ENCODE measurements at places on chromosomes 7 and 10.

DNA sequence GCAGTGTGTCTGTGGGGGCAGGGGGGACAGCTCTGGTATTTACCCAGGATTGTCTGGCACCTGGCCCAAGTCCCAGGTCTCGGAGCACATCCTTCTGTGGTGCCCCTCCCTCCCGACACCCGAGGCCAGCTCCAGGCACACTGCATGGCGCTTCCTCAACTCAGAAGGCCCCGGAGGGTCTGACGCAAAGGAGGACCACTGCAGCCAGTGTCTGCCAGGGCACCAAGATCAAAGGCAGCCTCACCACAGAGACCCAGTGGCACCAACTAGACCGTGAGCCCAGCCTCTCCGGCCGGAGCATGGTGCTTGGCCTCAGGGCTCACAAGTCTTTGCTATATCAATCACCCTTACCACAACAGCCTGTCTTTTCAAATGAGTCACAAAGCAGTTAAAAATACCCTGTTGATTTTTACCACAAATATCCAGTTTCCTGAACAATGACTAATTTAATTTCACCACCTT lies 99.3 kb upstream of the DDC start:
- no peak for DNase-seq

DNA sequence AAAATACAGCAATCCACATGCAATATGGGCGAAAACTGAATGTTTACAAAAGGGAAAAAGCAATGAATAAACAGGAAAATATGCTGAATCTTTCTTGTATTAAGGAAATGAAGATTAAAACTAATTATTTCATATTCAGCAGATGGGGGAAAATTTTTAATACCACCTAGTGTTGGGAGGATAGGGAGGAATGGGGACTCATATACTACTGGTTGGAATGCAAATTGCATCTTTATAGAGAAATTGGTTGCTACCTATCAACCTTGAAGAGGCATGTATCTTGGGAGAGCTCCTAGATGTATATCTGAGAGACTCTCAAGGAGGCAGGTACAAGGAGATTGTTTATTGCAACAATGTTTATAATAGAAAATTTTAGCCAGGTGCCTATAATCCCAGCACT lies 101.4 kb downstream of the CREM start:
- DNase-seq, result no peak

DNA sequence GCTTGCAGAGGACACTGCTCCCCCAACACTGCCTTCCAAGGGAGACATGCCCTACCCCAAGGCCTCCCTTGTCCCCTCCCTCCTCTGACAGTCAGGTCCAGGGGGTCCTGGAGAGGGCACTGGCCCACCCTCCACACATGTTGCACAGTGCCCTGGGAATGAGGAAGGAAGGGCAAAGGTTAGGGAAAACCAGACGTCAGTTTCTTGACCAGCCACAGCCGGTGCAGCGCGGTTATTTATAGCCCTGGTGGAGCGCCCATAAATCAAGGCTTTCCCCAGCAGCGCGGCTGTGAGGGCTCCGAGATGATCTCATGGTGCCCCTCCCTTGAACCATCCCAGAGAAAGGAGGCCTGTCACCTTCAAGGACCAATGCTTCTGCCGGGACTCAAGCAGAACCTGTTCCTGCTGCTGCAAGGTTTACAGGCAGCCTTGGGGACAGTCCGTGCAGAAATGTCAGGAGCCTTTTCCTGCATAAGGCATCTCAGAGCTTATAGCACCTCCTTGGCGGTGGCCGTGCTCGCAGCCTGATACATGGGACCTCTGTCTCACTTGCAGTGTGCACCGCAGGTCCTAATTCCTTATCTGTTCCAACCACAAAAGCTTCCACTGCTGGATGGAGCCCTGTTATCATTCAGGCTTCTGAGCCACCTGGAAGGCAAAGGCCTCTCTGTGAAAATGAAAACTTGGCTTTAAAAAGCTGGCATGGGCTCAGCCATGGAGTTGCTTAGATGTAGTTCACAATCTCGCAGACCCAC lies 127.3 kb downstream of the LHPP start:
- DNase-seq, result no peak

GRCh38 chr10:122252805-122253204 lies 18.3 kb upstream of the BTBD16 start:
- DNase-seq, result no peak

DNA sequence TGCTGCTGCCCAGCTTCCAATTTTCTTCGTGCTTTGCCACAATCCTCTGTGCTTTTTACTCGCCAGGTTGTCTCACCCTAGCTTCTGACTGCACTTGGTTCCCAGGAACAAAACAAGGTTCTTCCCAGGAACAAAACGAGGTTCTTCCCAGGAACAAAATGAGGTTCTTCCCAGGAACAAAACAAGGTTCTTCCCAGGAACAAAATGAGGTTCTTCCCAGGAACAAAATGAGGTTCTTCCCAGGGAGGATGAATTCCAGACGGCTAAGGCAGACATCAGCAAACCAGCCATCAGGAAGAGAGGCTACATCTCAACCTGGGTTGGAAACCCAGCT lies 41.9 kb downstream of the TNS3 start:
- no peak for DNase-seq

- no peak for DNase-seq
These were observed 4.4 kb downstream of the EIF3B start for GRCh38 chr7:2358968-2359527.

GRCh38 chr10:22495396-22495795 lies 150.1 kb downstream of the SPAG6 start:
- no peak for DNase-seq

GRCh38 chr10:52658112-52658511 lies 114.5 kb downstream of the MBL2 start:
- DNase-seq, result no peak

GRCh38 chr7:158495216-158495615 lies 92.4 kb downstream of the PTPRN2 start:
- DNase-seq, result no peak

- DNase-seq, result no peak
These were observed 26.1 kb upstream of the DNAJB6 start for GRCh38 chr7:157310676-157311185.

GRCh38 chr10:92011560-92012214 lies 88.1 kb downstream of the BTAF1 start:
- no peak for DNase-seq

DNA sequence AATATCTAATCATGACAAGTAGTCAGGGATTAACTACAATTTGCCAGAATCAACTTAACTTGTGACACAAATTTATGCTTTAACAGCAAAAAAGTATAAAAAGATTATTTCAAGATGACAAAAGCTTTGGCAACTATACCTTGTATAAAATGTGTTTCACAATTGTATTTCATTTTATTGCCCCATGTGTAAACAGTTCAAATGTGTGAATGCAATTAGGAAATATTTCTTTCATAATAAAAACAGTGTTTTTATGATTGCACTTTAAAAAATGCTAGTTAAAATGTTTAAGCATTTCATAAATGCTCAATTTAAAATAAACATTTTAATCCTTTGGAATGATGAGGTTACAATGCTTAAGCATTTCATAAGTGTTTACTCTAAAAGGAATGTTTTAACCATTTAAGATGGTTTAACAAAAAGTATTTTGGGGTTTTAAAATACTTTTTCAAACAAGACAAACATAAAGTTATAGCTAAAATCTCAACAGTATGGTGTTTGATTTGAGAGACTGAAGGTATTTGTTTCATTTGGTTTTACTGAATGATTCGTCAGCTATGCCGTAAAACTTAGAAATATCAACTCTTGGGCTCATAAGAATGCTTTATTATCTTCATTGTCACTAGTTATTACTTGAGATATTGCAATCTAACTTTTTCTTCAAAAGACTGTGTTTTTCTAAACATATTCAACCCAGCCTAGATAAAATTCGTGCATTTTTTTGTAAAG lies 50.1 kb downstream of the SFTPD start:
- no peak for DNase-seq

DNA sequence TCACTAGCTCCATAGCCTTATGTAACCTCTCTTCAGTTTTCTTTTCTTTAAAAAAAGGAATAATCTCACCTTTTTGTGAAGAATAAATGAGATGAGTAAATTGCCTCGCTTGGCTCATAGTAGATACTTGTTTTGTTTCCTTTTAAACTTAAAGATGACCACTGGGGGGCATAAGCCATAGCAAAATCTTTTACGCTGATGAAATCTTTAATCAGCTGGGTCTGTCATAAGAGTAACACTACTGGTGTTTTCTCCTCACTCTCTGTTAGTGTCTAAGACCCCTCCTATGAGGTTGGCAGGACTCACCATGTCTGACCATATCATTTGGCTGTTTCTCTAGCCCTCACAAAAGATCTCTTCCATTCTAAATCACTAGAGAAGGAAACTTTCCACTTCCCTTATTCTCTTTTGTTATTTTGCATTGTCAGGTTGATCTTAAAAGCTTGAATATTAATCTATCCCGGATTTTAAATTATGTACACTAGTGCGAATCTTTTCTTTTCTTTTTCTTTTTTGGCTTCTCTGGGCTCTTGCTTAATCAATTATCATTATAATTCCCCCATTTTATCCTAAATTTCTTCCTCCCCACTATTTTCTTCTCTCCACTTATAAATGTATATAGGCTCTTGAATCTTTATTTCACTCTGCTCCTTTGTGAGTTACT lies 12.5 kb downstream of the STAG3 start:
- DNase-seq, result no peak

- no peak for DNase-seq
These were observed 266.0 kb downstream of the USP6NL start for GRCh38 chr10:11345224-11346054.

DNA sequence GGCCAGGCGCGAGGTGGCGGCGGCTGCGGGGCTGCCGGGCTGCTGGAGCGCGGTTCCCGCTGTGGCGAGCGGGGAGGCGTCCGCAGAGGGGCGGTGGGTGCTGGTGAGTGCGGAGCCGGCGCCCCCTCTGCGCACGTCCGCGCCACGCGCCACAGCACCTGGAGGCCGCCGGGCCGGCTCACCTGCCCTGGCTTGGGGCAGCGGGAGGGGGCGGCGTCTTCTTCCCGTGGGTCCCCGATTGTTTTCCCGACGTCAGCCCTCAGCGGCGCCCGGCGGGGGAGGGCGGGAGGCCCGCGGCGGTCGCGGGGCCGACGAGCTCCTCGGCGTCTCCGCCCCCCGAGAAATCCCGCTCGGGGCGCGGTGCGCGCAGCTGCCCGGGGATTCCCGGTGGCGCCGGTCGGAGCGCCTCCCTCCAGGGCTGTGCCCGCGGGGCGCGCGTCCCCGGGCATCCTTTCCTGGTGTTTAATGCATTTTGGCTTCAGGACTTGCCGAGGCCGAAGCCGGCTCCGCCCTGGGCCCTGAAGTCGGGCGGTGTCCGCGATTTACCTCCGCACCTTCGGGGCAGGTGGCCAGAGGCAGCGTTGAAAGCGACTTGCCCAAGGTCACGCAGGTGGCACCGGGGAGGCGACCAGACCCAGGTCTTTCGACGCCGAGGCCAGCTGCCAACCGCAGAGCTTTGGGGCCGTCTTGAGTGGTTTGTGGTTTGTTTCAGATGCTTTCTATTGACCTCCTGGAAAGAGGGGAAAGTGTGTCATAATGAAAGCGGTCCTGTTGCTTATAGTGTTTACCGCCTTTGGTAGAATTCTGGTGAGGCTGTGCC lies 561 bp downstream of the PLEKHA1 start:
- DNase-seq, result peak; percentile 50

- DNase-seq, result no peak
These were observed 1.9 kb downstream of the RNF32 start for GRCh38 chr7:156642306-156643045.

- DNase-seq, result no peak
These were observed 12.3 kb downstream of the ESYT2 start for GRCh38 chr7:158816995-158817394.

DNA sequence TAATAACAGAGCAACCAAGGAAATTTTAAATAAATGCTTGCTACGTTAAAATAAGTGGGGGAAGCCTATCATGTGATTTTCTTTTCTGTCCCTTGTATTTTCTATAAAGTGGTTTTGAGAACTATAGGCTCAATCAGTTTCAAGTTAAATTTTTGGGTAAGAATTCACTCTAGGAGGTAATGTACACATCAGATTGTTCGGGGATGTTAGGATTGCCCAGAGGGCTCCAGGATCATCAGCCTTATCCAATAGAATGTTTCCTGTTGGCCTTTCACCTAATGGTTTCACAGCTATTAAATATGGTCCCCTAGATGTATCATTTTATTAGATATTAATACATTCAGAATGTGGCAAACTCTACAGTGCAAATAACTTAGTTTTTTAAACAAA lies 438.4 kb upstream of the NPVF start:
- DNase-seq, result no peak

- DNase-seq, result no peak
These were observed 142.6 kb downstream of the TWIST1 start for GRCh38 chr7:18974803-18975202.

GRCh38 chr7:115449689-115450088 lies 527.8 kb downstream of the MDFIC start:
- DNase-seq, result no peak

DNA sequence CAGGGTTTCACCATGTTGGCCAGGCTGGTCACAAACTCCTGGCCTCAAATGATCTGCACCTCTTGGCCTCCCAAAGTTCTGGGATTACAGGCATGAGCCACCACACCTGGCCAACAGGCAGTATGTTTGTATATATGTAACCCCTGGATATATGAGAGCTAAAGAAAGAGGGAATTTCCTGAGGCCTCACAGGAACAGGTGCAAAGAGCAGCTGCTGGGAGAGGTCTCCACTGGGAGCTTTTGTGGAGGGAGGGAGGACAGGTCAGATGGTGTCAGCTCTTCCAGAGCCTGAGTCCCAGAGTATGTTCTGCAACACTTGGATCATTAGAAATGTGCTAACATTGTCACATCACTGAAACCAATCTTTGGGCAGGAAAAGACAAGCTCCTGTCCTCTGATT lies 110.1 kb upstream of the KIF5B start:
- DNase-seq, result no peak

- DNase-seq, result no peak
These were observed 15.4 kb downstream of the CUX1 start for GRCh38 chr7:101832685-101833375.

DNA sequence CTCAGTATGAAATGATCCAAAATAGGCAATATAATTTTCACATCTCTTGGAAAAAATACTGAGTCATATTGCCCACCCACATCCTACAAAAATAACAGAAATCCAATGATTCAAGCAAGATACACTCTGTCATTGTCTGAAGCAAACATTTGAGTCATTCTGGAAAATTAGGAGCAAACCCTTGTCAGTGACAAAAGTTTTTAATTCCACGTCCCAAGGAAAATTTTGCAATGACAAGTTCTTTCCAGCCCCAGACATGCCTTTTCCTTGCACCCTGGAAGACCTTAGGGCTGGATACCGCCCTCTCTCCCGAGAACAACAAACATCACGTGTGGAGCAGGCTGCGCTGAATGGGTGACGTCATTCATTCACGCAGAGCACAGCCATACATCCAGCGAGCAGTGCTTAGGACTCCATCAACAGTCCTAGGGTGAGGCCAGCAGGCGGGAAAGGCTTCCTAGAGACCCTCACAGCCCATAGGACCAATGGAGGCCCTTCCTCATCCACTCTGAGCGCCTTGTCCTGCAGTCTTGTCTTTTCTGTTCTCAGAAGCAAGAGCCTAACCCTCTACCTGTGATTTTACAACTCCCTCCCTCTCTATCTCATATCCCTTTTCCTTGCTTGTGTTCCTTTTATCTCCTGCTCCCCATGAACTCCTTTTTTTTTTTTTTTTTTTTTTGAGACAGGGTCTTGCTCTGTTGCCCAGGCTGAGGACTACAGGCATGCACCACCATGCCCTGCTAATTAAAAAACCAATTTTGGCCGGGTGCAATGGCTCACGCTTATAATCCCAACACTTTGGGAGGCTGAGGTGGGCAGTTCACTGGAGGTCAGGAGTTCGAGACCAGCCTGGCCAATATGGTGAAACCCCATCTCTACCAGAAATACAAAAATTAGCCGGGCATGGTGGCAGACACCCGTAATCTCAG lies 23.5 kb upstream of the KDM7A start:
- DNase-seq, result no peak

GRCh38 chr7:73893342-73894101 lies 32.6 kb downstream of the TMEM270 start:
- no peak for DNase-seq

Measured in stimulated activated CD8-positive, alpha-beta memory T cell treated with anti-CD3 and anti-CD28 coated beads, Interleukin-2, amount 100 ng/mL, for 1 hour (primary cell).